WTC11 (cell line): ENCODE measurements at places on chromosomes 11 and 22.

DNA sequence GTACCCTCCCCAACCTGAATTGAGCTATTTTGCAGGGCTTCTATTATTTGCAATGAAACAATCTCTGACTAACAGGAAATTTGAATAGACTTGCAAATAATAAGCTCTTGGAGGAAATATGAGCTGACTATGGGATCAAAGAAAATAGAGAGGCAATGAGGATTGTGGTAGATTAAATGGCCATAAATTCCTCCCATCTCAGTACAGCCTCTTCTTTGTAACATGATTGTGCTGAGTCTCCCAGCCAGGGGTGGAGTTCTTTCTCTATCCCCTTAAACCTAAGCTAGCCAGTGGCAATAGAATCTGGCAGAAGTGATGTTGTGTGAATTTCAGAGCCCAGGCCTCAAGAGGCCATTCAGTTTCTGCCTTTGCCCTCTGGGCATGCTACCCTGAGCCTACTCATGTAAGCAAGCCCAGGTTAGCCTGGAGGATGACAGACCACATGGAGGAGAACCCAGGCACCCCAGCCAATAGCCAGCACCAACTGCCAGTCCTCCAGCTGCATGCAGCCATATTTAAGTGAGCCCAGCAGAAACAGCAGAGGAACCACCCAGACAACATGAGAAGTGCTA lies 86.8 kb upstream of the TP53I11 start:
- DNase-seq: no peak

GRCh38 chr11:60169264-60169915 lies 13.5 kb downstream of the MS4A6A start:
- peak; percentile 28 for DNase-seq

GRCh38 chr11:43243927-43244326 lies 67.9 kb upstream of the API5 start:
- no peak for DNase-seq

GRCh38 chr22:22394591-22394990 lies 114.0 kb downstream of the ZNF280B start:
- no peak for DNase-seq

- DNase-seq: peak; percentile 20
Measured at GRCh38 chr11:114061048-114061680, 1.7 kb downstream of the ZBTB16 start.

GRCh38 chr11:68749229-68750123 lies 1.8 kb downstream of the TESMIN start:
- peak; percentile 36 for DNase-seq

DNA sequence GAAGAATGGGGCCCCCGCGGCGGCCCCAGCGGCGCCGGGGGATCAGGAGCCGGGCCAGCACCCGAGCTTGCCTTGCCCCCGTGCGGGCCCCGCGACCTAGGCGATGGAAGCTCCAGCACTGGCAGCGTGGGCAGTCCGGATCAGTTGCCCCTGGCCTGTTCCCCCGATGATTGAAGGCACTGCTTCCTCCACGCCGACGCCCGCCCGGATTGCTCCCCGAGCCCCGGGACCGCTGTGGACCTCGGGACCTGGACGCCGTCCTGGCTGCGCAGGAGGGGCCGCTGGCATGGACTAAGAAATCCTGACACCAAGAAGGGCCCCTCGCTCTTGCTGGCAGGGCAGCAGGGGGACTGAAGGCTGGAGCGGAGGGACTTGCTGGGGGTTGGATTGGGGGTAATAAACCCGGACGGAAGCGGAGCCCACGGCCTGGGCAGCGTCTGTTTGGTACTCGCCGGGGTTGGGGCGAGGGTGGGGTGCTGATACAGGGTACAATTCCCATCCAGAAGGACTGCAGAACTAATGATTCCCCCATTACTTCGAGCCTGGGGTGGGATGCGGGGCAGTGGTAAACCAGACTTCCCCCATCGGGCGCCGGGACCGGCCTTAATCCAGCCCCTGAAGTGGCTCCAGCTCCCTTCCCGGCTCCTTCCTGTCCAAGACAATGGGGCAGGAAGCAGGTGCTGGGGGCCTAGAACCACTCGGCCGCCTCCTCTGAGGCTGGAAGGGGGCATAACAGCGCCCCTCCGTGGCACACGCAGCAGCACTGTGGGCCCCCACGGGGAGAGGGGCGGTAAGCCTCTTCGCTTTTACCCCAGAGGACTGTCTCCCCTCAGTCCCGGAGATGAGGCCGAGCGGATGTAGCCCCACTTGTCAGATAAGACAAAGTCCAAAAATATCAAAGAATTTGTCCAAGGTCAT lies 1.0 kb downstream of the CCDC85B start:
- peak; percentile 69 for DNase-seq

GRCh38 chr11:118921121-118921928 lies 4.4 kb downstream of the BCL9L start:
- DNase-seq: no peak

- DNase-seq: no peak
Measured at GRCh38 chr11:60433401-60433800, 4.0 kb downstream of the MS4A5 start.

DNA sequence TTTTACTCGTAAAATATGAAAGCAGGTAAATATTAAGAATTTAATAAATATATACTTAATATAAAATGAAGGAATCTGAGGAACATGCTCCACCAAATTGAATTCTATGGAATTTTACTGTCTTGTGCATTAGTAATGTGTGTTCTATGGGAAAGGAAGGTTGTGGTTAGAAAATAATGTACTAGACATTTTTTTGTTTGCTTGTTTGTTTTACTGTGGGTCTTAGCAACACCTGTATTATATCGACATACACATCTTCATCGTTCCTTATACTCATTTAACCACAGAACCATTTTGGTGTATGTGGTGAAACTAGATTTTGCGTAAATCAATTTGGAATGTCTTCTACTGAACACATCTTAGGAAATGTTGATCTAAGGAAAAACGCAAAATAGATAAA lies 114.1 kb upstream of the MTMR2 start:
- DNase-seq: no peak

DNA sequence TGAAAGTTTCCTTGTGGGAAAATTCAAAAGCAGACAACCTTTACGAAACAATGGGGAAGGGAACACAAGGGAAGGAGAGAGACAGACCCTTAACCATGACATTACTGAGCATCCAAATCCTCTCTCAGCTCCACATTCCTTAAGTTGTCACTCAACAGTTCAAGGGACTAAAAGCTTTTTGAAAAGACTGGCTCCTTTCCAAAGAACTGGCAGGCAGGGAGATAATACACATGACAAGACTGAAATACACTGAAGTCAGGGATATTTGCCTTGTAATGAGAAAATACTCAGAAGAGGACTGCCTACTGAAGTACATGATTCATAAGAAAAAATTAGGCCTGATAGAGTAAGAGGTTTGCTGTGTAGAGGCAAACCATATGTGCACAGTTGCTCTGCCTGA lies 69.1 kb downstream of the SMCO4 start:
- no peak for DNase-seq
